ENCODE measurements at places on chromosomes 11 and 22.

DNA sequence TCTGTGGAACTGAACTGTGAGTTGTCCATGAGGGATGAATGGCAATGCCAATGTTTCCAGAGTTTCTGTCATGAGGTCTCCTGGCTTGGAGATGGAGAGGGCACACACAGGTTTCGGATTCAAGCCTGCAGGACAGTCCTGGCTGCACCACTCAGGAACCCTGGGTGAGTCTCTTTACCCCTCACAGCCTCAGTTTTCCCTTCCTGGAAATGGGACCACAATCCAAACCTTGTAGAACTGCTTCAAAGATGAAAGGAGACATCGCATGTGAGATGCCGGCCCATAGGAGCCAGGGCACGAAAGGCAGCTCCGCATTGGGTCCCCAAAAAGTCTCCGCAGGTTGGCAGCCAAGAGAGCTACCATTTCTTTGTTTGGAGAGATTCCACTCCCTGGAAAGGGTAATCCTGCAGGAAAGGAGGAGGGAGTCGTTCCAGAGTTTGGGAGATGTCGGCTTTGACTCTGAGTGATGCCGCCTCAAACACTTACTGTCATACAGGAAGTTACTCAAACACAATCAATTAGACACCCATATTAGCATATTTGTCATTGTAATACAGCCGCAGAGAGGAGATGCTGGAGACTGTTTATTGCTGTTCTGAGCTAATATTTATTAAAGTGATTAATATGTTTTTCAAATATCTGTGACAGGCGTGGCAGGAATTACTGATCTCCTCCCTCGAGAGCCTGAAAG lies 318.3 kb downstream of the MN1 start:
- no peak for DNase-seq

GRCh38 chr22:43825651-43826050 lies 13.5 kb upstream of the EFCAB6 start:
- no peak for DNase-seq

DNA sequence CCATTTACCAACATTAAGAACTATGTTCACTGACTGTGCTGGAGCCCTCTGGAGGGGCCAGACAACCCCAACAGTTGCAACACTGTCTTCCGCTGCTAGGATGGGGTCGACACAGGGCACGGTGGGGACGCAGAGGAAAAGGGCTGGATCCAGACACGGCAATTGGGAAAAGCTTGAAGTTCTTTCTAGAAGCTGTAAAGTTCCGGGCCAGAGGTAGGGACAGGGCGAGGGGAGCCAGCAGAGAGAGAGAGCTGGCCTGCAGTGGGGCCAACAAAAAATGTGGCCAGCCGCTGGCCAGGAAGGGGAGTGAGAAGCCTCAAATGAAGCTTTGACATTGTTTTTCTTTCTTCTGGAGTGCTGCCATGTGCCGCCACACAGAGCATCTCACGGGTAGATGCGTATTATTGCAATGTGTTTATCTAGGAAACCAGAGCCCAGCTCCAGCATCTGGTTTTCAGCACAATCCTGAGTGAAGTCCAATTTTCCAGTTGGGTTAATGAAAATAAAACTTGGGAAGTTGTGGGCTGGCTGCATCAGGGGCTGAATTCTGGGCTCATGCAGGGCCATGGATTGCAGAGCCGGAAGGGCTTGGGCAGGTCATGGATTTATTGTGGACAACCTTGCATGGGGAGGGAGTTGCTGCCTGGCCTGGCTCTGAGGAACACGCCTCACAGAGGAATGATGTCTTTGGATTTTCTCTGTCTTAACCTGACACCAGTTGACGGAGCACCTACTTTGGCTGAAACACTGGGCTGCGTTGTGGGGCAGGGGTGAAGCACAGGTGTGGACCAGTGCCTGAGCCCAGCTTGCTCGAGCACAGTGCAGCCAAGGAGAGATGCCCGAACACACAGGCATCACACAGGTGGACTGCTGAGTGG lies 67.6 kb upstream of the AMPD3 start:
- DNase-seq = no peak

DNA sequence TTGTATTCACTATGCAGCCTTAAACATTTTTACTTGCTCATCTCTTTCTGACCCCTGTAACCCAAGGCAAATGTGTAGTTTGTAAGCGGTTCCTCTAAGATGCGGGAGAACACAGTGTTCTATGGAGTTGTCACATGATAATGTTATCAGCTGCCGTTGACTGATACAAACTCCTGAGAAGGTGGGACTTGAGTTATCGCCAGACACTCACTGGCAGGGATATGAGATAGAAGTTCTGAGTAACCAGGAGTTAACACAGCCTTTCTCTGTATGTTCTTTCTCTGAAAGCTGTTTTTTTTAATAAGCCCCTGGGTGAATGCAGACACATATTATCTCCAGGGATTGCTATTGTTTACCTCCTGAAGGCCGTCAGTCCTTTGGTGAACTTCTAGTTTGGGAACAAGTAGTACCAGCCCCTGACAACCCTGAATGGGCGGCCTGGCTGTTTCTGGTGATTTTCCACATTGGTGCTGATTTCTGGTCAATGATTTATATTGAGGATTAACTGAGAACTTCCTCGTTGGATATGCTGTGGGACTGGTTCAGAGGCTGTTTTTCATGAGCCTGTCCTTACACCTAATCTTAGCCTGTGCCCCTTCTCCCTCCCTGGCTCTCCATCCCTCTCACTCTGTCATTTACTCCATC lies 155.3 kb upstream of the RASSF10 start:
- no peak for DNase-seq

- DNase-seq = no peak
Measured at GRCh38 chr11:46248289-46249102, 29.0 kb upstream of the CREB3L1 start.

Data from stimulated activated CD8-positive, alpha-beta memory T cell treated with anti-CD3 and anti-CD28 coated beads, Interleukin-4, amount 100 ng/mL, for 1 hour (primary cell).